ENCODE measurements at places on chromosomes 4 and X.

- no peak for DNase-seq
Observed at GRCh38 chr4:85177092-85177491, 210.6 kb upstream of the WDFY3 start.

DNA sequence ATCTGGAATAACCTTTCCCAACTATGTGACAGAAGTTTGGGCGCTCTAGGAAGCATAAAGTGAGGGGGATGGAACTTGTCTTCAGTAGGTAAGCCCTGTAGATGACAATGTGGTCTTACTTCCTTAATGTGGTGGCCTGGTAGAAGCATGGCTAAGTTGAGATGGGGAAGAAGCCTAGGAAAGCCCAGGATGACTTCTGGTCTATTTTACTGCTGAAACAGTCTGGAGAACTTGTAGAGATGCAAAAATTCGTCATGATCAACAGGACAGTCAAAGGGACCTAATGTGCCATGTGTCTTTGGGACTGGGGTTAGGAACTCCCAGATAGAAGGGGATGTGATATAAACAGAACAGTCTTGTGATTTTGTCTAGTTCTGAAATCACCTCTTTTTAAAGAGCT lies 40.8 kb downstream of the CCNG2 start:
- DNase-seq = no peak

GRCh38 chr4:107391630-107392028 lies 328.4 kb downstream of the PAPSS1 start:
- DNase-seq = no peak

DNA sequence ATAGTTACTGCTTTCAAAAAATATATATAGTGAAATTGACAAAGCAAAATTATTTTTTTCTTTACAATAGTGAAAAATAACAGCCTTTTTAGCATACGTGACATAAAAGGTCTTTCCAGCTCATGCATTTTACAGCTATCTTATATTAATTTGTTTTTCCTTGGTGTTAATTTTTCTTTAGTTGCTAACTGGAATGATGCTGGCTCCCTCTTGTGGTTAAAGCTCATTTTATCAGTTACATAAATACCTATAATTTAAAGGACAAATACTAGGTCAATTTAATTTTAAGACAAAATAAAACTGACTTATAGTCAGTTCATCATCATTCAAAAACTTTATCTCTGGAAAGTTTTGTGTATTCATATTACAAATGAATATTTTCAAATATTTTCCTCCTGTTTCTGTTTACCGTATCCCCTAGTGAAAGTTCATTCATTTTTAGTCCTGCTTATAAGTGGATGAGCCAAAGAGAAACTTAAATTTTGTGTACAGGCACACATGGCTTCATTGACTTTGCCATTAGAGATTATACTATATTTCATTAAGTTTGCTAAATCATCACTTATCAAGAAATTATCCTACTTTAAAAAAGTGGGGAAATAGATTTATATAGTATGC lies 9.9 kb upstream of the ANAPC4 start:
- no peak for DNase-seq

GRCh38 chr4:52012651-52013050 lies 7.5 kb downstream of the LRRC66 start:
- DNase-seq = no peak

DNA sequence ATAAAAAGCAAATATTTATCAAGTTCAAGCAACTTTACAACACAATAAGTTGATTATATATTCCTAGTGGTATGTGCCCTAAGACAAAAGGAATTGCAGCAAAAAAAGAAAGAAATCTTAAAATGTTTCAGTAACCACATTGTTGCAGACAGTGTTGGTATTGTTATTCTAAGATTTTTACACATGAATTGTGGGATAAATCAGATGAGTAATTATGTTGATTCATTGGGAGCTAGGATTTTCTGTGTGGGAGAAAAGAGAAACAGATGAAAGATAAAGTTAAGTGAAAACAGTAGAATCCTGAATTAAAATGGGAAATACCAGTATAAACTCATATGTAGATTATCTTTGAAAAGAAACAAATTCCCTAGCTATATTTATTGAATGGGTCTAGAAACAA lies 362.4 kb downstream of the PPP3CA start:
- DNase-seq = no peak

- no peak for DNase-seq
Observed at GRCh38 chrX:329291-329910, 10.8 kb upstream of the GTPBP6 start.

- DNase-seq = no peak
Observed at GRCh38 chrX:41516999-41517765, 70.0 kb downstream of the NYX start.

DNA sequence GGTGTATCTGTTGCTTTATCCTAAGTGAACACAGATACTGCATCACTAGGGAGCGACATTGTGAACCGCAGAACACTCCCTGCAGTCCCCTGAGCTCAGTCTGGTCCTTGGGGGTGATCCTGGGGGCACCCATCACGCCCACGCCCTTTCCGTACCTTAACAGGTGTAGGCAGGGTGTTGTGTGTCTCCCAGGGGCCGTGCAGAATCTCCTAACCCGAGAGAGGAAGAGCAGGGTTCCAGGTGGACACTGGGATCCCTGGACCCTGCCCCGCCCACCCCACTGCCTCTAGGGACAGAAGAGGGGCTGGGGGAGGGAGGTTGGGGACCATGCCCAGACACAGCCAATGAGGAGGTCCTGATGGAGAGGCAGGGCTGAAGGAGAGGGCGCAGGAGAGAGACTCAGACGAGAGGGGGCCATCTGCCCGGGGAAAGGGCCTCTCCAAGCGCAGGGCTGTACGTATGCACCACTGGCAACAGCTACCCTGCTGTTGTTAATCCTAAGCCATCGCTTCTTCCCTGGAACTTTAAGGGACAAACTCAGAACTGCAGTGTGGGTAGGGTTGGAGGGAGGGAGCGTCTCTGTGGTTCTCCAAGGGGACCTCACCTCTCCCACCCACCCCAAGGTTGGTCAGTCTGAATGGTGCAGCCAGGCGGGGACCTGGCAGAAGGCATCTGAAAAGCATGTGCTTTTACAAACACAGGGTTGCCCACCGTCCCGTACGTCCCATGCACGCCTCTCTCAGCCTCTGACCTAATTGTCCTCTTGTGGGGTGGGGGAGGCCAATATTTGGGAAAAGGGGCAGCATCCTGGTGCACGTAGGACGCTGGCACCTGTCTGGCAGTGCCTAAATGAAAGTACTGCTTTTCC lies 2.5 kb downstream of the P2RY8 start:
- DNase-seq = no peak

- DNase-seq = peak; percentile 2
Observed at GRCh38 chr4:149370785-149371420, 444.7 kb downstream of the IQCM start.

DNA sequence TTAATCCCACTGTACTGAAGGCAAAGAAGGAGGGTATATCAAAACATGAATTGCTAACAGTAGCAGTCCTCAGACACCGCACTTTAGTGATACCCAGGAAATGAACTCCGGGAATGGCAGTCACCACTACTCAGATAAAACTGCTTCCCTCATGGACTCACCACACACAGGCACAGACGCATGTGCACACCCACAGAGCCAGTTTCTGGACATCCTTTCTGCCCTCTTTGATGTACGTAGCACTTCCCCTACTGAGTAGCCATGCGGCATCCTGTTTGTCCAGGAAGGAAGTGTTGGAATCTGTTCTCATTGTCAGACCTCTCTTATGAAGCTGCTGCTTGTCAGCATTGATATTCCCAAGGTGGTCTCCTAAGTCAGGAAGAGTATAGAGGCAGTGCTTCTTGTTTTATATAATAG lies 95.7 kb downstream of the DCLK2 start:
- no peak for DNase-seq

GRCh38 chr4:3244002-3244401 lies 5.0 kb upstream of the MSANTD1 start:
- DNase-seq = no peak

- no peak for DNase-seq
Observed at GRCh38 chrX:149871940-149872339, 9.0 kb upstream of the MAGEA8 start.

DNA sequence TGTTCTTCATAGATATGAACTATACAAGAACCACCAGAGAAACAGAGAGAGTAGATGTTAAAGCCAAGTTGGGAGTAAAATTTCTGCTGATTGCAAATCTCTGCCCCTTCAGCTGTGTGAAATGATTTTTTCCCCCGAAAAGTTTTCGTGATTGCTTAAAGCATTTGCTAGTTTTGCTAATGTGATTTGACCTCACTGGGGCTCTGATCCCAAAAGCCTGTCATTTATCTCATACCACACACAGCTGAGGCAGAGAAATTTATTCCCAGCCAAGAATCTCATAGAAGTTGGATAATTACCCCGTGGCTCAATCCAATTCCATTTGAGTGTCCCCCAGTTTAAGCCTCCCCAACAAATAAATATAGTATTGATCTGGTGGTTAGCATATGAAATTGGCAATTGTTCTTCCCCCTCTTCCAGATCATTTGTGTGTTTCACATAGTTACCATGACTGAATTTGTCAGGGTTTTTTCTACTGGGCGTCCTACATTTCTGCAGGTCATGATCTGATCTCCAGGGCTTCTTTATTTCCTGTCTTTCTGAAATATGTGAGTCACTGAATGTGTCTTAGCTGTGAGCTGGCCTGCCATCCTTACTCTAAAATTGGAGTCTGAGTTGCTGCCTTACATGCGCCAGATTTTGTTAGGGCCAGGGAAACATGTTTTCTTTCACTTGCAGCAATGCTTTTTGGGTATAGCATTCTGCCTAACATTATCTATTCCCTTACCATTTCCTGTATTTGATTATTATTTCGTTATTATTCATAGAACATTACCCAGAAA lies 167.5 kb upstream of the FRMPD4 start:
- DNase-seq = no peak

DNA sequence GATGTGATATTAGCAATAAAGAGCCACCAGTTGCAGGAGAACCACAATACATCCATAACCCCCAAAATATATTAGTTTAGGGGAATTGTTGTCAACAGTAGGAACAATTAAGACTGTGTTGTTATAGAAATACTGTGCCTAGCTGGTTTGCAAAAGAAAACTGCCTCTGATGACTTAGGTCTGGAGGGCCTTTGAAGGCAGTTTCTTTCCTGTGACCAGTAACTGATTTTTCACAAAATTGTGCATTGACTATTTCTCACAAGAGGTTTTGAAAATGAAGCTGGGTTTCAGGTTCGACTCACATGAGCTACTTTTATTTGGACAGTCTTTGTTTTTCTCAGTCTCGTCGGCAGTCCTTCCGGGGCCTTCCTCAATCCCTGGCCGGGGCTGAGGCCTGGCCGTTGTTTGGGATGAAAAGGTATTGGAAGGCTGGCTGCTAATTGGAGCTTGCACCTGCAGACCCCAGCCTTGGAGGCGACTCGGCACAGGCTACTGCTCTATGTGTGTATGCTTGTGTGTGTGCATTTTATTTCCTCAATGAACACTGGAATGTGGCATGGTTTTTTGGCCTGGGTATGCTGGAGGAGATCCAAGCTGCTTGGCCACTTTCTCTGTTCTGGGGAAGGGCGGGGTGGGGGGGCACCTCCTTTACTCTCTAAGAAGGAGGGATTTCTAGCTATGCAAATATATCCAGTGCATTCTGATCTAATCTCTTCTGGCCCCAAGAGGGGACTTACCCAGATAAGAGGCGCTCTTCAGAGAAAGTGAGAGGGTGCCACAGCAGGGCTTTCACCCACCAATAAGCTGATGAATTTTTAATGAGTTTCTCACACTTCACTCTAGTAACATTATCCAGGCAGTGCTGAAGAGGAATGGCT lies 49.5 kb upstream of the LNX1 start:
- no peak for DNase-seq

GRCh38 chr4:7310451-7310850 lies 118.1 kb downstream of the SORCS2 start:
- DNase-seq = no peak

GRCh38 chrX:23811108-23811651 lies 28.2 kb downstream of the SAT1 start:
- DNase-seq = peak; percentile 9

DNA sequence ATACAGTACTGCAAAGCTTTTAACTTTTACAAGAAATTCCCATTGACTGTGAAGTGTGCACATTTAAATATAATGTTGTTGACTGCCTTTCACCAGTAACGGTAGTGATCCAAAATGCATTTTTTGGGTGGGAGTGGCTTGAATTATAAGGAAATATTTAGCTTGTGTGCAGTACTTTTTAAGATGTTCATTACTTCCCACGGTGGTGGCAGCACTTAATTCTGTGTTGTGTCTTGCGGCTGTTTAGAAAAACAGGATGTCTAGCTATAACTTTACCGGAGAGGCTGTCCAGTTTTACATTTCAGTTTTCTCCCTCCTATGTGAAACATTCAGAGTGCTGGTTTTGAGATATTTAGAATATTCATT lies 1.7 kb downstream of the TMEM131L start:
- no peak for DNase-seq

DNA sequence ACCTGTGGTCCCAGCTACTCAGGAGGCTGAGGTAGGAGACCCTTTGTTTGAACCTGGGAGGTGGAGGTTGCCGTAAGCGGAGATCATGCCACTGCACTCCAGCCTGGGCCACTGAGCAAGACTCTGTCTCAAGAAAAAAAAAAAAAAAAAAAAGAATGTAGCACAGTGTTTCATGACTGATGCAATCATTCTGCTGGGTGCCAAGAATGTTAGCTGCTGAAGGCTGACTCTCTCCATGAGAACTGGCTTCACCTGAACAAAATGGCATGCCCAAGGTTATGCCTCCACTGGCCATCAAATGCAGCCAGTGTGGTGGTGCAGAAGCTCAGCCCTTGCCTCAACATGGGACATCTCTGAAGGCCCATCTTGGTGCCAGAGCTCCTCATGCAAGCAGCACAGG lies 412.1 kb downstream of the ADAM29 start:
- DNase-seq = no peak

- DNase-seq = no peak
Observed at GRCh38 chr4:169963998-169964397, 62.2 kb downstream of the MFAP3L start.

- DNase-seq = no peak
Observed at GRCh38 chr4:159009521-159009920, 93.4 kb upstream of the RAPGEF2 start.

DNA sequence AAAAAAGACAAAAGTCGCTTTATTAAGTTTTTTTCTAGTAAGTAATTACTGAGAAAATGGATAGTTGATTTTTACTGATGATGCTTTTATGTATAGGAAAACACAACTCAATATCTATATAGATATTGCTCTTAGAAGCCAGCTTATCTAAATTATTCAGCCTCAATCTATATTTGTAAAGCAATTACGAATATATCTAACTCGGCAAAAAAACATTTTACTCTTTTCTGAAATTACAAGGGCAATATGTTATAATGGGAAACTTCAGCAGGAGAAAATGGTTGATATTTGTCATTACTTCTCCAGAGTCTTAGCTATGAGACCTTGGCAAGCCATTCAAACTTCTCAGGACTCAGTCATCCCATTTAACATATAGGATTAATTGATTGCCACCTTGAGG lies 228.5 kb downstream of the SLC7A11 start:
- no peak for DNase-seq

DNA sequence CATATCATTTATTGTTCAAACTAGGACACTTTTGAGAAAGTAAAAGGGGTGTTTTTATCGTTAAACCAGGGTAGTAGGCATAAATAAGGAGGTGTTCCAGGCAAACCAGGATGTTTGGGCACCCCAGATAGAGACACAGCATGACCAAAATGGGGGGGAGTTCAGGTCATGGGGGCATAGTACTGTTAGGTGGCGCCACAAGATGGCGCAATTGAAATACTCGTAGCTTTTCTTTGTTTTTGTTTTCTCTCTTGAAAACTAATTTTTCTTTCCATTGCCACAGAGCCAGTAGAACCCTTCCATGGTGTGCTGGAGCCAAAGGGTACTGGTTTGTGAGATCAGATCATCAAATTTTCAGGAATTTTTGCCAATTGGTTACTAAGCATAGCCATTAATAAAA lies 283.4 kb downstream of the BCOR start:
- no peak for DNase-seq

GRCh38 chr4:118964891-118965411 lies 76.3 kb downstream of the SYNPO2 start:
- DNase-seq = no peak
